ENCODE measurements at places on chromosomes 1 and 21.
A peak's percentile ranks its signal among the peaks of the same experiment; 100 is the strongest.

GRCh38 chr1:201017828-201018163, 5.7 kb downstream of the KIF21B start:
- DNase-seq: no peak

GRCh38 chr1:232553050-232553754, 76.7 kb downstream of the SIPA1L2 start:
- no peak for DNase-seq

GRCh38 chr1:100343897-100344296, 8.4 kb upstream of the CDC14A start:
- no peak for DNase-seq

DNA sequence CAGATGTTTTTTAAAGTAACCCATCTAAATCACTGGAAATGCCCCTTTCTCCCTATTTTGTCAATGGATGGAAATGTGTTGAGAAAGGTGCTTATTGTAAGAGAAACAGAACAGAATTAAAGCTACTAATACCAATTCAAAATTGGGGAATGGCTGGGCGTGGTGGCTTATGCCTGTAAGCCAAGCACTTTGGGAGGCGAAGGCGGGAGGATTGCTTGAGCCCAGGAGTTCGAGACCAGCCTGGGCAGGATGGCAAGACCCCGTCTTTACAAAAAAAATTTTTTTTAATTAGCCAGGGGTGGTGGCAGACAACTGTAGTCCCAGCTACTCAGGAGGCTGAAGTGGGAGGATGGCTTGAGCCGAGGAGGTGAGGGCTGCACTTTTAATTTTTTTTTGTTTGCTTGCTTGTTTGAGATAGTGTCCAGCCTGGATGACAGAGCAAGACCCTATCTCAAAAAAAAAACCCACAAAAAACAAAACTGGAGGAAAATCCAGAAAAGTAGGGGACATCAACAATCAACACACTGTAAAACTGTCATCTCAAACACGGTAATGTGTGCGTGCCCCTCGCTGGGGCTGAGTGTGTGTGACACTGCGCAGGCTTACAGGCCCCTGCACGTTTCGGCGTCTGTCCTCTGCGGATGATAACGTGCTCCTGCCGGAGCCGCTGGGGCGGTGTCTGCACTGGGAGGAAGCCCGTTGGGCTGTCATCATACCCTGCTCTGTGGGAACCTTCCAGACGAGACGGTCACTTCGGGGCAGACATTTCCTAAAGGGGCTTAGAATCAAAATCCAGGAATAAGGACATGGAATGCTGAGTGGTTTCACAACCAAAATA, 11.6 kb upstream of the POFUT2 start:
- DNase-seq: no peak

- DNase-seq: no peak
Observed at GRCh38 chr1:89465201-89465600, 59.4 kb upstream of the LRRC8B start.

GRCh38 chr1:190124068-190124467, 353.6 kb downstream of the BRINP3 start:
- no peak for DNase-seq

GRCh38 chr1:182109771-182110170, 48.3 kb upstream of the ZNF648 start:
- DNase-seq: no peak

- DNase-seq: no peak
Observed at GRCh38 chr1:59703918-59704378, 110.8 kb upstream of the HOOK1 start.

DNA sequence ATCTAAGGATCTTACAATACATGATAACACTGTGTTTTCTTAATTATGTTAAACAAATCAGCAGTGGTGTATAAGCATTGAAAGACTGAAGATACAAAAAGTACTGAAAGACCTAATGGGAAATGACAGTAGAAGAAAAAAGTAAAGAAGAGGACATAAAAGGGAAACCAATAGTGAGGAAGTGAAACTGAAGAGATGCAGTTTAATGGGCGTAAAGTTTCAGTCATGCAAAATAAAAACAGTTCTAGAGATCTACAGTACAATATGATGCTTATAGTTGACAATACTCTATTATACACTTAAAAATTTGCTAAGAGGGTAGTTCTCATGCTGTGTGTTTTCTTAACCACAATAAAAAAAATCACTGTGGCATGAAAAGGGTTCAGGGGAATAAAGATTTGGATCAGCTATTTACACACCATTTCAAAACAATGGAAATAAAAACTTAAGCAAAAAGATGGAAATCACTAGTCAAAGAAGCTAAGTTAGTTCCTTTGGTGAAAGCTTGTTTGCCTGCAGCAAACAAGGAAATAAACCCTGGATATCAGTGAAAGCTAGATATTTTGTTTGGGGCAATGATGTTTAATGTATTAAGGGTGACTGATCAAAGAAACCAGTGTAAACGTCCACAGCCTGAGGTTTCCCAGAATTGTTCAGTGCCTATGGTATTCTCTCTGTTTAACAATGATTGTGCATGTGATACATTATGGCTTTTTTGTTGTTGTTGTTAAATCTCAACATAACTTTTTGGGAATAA, 1160.8 kb upstream of the ADGRL2 start:
- DNase-seq: no peak

- DNase-seq: peak; percentile 23
Observed at GRCh38 chr1:22105611-22106207, 37.2 kb downstream of the WNT4 start.

GRCh38 chr1:115815694-115816093, 25.2 kb downstream of the NHLH2 start:
- DNase-seq: no peak

DNA sequence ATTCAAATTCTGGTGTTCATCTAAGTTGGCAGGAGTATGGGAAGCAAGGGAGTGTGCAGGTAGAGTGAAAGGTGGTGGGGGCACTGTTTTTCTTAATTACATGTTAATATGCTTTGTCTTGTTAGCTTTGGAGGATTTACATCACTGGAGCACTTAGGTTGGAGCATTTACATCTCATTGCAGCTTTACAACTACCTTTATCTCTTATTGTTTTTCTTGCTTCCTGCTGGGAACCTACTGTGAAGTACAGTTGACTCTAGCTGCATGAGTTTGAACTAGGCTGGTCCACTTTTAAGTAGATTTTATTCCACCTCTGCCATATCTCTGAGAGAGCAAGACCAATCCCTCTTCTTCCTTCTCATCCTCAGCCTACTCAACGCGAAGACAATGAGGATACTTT, 554.8 kb upstream of the B3GALT2 start:
- peak; percentile 73 for DNase-seq

DNA sequence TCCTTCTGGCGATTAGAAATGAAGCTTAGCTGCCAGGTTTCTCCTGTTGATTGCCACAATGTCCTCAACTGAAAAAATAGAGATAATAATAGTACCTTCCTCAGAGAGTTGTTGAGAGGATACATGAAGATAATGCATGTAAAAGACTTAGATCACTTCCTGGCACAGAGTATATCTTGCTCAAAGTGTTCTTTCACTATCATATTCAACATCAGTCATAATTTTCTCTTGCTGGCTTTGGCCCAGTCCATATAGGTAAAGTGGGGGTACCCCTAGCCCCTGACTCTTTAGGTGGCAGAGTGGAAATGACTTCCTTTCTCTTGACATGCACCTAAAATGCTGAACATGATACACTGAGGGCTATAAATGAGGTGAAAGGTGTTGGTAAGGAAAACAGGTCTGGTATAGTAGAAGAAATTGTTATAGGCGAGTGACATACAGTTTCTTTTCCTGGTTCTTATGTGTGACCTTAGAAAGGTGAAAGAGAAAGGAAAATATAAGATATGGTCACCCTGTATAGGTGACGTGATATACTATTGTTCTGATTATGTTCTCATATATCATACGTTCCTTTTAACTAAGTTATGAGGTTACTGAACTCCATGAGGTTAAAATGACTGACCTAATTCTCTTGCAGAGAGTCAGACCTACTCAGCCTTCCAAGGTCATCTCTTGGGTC, 209.9 kb upstream of the DEPDC1 start:
- no peak for DNase-seq

DNA sequence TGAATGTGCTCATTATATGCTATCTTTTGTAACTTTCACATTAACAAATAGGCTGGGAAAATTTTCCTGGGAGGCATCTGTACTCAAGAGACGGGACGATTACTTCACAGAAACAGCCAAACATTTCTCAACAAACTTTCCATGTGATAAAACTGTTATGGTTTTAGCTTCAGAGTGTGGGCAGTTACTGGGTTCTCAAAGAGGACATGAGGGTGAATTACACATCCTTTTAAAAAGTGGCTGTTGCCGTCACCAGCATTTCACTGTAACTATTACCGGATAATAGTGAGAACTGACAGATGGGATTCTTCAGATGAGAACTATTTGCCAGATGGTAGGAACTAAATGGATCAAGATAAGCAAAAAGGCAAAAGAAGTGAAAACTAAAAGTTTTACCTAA, 109.1 kb downstream of the APP start:
- DNase-seq: no peak

DNA sequence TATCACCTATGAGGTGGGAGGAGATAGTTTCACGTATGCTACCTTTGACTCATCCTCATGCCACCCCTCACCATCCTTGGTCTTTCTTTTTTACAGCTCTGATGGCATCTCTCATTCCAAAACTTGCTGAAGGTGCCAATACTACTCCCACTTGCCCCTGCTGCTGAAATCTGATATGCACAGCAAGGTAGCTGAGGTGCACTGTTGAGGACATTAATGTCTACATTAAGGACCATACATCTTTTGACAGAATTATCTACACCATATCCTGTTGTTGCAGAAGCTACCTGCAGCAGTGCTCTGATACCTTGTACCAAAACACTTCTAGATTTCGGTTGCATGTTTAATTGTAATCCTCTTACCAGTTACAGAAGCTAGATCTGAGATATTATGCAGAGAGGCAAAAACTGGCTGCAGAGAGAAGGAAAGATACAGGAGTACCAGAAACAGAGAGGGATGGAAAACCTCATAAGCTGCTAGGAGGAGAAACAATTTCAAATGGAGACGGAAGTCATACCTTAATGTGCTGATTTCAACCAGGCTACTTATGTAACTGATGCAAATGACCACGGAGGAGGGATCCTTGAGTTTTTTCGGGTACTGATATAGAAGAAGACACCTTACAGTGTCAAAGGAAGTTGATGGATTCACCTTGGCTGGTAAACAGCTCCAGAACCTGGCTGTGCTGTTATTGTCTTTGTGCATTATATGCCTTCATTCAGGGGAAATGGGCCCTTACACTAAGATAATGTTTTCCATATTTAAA, 19.3 kb upstream of the PTPRC start:
- DNase-seq: no peak

- DNase-seq: no peak
Observed at GRCh38 chr1:5508669-5509330, 483.4 kb downstream of the NPHP4 start.

DNA sequence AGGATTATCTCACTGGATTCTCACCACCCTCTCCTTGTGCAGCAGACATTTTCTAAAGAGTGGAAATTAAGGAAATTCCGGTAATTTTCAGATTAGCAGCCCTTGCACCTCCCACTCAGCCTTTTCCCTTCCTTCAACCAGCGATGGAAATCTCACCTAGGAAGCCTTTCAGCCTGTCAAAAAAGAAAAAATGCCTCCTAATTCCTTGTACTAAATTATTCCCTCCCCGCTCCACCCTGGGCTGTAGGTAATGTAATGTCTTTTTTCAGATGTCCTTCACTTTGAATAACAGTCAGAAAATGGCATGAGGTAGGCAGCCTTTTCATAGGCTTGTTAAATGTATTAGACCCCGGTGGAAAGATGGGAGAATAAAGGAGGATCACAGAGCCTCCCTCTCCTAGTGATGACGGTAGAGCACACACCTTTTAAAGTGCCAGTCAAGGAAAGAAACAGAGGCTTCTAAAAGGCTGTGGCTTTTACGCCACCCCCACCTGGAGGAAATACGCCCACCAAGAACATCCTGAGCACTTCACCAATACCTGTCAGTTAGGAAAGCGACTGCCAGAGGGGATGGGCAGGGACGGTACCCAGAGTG, 62.8 kb upstream of the NEK2 start:
- no peak for DNase-seq

DNA sequence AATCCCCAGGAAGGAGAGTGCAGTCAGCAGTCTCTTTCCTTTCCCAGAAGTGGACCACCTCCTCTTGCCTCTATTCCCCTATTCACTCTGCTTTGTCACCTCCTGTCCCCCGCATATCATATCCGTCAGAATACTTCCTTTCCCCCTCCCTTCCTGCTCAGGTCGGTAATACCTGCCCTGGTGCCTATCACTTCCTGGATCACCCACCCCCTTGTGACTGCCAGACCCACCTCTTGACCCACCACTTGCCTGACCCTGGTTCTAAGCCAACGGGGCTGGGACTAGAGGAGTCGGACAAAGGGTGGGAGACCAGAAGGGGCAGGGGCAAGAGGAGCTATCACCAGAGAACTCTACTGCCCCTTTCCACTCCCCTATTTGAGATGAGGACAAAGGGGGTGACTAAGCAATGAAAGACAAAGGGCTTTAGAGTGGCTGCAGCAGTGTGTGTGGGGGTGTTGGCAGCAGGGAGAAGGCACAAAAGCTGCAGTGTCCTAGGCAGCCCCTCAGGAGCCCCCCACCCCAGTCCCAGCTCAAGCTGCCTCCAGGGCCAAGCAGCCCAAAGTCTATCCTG, 1.7 kb upstream of the ADAMTS4 start:
- no peak for DNase-seq

DNA sequence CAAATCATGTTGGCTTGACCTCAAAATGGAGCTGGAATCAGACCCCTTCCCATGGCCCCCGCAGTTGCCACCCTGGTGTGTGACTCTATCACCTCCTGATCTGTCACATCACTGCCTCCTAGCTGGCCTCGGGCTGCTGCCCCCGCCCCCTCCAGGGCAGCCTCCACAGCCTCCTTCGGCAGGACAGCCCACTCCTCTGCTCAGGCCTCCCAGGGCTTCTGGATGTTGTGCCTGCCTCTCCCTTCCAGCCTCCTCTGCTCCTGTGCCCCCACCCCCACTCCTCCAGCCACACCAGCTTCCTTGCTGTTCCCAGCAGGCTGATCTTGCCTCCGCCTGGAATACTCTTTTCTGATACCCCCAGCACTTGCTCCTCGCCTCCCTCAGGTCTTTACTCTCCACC, 134.4 kb upstream of the EDN2 start:
- DNase-seq: no peak

DNA sequence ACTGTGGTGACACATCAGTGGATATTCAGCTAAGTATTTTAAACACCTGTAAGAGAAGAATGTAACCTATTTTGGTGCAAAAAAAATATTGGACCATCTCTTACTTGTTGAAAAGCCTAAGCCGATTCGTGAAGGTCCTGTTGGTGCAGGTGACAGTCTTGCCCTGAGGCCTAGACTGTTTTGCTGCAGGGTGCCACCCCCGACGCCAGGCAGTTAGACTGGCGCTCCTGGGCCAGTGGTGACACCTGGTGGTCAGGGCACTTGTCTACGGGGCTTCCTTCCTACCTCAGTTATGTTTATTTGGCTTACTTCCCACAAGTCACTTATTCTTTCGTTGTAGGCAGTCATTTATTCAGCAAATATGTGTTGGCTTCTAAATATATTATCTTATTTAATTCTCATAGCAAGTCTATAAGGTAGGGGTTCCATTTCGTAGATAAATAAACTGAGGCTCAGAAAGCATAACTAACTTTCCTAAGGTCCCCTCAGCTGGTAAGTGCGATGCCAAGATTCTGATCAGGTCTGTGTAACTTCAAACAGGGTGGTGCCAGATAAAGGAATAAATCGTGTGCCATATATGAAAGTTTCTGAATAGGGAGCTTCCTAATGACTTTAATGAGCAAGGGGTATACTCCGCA, 1.9 kb downstream of the EEIG2 start:
- DNase-seq: peak; percentile 33

- no peak for DNase-seq
Observed at GRCh38 chr1:220425852-220426251, 102.1 kb upstream of the MARK1 start.
